Thymus (tissue), 14 donors: ENCODE measurements at places on chromosomes 5 and 9.
A peak's percentile ranks its signal among the peaks of the same experiment; 100 is the strongest.

DNA sequence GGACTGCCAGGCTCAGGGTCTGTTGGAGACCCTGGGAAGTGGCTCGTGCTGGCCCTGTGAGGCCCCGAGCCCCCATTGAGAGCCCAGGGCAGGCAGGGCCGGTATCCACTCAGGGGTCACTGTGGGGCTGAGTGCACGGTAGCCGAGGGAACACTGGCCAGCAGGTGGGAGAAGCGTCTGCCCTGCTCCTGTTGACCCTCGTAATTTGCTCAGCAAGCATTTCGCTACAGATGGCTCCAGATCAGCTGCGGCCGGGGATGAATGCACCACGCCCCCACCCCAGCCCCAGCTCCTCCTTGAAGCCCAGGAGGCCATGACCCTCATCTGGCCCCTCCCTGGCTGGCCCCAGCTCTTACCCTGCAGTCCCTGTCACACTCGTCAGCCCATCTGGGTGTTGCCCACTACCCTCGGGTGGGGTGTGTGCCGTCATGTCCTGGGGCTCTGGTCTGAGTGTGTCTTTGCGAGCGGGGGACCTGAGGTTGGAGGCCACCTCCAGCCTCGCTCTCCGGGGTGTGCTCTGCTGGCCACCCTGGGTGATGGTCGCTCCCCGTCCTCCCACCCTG is 6.1 kb upstream of the NRARP start:
- no peak for DNase-seq

GRCh38 chr9:99824378-99825171 is 2.9 kb downstream of the NR4A3 start:
- DNase-seq, result peak; percentile 57

- DNase-seq, result no peak
Observed at GRCh38 chr5:108696407-108696806, 51.3 kb upstream of the FER start.

GRCh38 chr5:138752951-138753793 is at the start of gene CTNNA1:
Gene CTNNA1, plus strand, starts transcription at chr5:138753425. Its CDS starts 28,500 bp downstream, at chr5:138781925.
- peak; percentile 29 for DNase-seq

DNA sequence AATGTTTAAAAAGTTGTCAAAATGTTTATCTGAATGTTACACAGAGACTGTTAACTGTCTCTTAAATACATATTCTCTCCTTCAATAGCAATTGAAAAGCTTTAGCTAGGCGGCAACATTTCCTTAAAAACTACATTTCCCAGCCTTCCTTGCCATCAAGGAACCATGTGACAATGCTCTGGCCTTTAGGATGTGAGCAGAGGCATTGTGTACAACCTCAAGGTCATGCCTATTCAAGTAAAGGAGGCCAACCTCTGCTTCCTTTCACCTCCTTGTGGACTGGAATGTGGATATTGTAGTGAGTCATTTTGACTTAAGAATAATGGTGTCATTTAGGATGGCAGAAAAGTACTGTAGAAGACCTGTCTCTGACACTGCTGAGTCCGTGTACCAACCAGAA is 23.7 kb upstream of the MROH2B start:
- DNase-seq, result no peak

DNA sequence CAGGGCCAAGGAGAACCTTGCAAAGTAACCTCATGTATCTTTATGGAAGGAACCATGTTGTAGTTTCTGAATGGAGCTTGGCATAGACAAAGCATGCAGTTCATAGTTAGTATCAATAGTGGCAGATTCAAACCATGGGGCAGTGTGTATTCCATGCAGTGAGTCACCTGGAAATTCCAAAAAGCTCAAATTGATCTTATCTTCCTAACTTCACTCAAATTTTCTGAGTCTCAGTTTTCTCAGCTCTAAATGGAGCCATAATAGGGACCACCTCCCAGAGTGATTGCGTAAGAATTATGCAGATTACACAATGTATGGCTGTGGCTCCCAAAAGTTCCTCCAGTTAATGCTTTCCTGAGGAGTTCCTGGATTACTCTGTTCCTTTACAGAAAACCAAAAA is 549.9 kb upstream of the KLF4 start:
- DNase-seq, result no peak

DNA sequence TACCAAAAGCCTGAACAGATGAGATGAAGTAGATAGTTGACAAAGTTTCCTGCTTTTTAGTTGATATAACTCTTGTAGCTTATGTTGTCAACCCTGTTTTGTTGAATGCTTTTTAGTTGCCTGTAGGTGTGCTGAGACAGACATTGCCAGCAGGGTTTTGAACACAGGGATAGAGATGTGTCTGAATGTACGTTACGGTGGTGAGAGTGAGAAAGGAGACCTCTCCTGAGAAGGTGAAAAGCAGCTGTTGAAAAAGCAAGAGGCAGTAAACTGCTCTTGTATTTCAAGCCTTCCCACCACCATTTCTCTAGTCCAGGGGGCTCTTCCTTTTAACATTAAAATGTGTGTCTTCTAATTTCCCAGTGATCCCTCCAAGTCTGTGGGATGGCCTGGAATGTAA is 14.7 kb downstream of the DNAJC21 start:
- DNase-seq, result no peak

DNA sequence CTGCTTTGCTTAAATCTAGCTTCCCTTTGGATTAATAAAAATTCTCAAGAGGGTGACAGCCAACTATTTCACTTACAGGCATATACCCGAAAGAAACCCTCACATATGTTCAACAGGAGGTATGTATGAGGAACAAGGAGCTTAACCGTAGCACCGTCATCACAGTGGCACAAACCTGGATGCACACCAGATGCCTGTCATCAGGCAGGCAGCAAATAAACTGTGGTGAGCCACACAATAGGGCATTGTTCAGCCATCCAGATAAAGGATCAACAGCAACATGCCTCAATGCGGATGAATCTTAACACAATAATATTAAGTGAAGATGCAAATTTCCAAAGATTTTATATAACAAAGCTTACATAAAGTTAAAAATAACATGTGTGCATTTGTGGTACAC is 5.5 kb upstream of the TNFSF15 start:
- no peak for DNase-seq

DNA sequence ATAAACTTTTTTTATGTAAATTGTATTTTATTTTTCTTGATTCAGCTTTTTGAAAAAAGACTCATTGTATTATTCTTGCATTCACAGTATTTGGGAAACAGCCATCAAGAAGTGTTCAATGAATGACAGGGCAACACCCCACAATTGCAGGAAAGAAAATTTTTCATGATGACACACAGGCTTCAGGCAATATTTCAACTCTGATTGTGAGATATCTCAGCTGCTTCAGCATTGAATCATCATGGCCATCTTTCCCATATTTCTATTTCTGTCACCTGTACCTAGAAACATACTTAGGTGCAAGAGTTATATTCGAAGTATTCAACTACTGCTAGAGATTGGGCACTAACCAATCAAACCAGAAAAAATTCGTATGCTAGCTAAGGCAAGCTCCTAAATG is 446.0 kb downstream of the ISL1 start:
- DNase-seq, result no peak

- DNase-seq, result no peak
Observed at GRCh38 chr5:150637245-150638052, 3.0 kb upstream of the SYNPO start.

GRCh38 chr5:148825716-148826052 is 727 bp upstream of the ADRB2 start:
- DNase-seq, result no peak

DNA sequence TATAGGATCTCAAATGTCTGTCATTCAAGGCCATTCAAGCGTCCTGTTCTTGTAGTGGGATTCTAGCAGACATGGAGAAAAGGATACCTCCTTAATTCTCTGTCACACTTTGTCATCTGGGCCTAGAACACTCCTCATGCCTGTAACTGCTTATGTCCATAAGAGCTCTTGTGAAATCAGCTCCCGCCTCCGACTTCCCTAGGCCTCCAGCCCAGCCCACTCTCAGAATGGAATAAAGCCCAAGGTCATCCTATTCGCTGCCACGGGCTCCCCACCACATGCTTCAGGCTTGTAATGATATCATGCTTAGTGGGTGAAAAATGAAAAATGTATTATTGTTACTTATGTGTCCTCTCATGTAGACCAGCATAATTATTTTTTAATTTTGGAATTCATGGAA is 632.5 kb downstream of the ISL1 start:
- DNase-seq, result no peak

DNA sequence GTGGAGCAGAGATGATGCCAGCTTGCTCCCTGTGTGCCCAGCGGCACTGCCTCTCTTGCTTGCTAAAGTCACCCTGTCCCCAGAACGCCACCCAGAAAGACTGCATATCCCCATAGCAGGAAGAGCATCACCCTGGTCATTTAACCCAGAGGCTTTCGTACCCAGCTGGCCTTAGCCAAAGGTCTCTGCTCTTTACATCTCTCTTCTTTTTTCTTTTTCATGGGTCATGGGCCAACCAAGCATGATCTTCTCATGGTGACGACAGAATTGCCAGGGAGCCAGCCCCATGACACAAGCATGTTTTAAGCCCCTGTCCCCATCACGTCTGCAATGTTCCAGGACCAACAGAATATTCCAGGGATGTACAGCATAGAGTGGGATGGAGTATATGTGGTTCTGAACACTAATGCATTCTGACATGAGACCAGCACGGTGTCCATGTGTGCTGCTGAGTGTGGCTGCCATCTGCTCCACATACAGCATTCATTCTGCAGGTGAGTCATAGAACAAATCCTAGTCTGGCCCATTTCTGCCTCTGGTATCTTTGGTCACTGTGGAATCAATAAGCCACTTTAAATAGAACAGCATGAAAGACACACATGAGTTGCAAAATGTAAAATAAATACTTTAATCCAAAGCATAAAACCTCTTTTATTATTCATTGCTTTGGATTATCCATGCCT is 203.0 kb downstream of the MED10 start:
- no peak for DNase-seq

GRCh38 chr9:127935765-127936221 is 1.9 kb downstream of the DPM2 start:
- DNase-seq, result no peak

DNA sequence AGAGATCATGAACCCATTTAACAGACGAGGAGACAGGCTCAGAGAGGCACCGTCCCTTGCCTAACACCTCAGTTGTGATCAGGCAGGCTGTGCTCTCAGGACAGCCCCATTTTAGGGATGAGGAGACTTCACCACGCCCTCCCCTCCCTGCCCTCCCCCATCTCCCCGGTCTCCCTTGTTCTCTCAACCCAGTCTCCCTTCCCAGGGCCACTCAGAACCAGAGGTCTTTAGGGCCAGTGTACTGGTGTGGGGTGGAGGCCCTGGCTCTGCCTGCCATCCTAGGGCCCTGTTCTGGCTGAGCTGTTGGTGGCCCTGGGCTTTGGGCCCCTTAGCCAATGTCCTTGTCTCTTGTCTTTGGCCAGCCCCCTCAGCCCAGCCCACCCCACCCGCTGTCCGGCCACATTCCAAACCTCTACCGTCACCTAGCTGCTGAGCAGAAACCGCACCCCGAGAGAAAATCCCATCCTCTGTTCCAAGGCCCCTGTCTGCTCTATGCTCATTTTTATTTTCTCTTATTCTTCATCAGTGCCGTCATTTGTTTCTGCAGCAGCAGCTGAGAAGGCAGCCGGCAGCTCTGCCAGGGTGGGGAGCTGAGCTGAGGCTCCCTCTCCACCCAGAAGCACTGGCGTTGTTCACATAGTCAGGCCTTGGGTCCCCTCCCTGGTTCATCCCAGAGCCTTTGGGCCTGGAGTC is 33.9 kb downstream of the OLFML2A start:
- no peak for DNase-seq

DNA sequence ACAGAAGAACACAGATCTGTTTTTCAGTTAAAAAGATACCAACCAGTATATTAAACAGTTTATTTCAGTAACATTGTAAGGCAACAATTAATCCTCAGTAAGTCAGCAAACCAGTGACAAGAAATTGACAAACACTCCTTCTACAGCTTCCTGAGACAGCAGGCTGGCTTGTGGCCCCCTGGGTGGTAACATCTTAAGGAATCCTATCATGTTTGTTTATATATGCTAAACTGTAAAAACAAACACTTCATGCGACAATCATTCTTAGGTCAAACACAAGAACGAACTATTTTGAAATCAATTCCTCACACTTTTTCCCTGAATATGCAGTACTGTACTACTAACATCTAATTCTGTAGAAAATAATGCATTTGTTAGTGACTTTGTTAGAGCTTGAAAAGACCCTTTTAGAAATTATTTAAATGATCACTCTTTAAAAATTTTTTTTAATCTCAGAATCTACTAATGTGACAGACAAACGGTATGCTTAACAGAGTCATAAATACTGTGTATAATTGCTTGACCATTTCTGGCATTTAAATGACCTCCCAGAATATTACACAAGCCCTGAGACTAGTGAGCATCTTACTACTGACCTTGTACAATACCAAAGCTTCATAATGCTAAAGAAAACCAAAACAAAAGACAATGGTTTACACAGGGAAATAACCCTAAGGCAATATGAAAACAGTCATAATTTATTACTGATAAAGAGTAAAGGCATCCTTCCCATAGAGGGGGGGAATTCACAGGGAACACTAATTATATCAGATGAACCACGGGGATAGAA is 48.2 kb downstream of the ERMP1 start:
- DNase-seq, result no peak

DNA sequence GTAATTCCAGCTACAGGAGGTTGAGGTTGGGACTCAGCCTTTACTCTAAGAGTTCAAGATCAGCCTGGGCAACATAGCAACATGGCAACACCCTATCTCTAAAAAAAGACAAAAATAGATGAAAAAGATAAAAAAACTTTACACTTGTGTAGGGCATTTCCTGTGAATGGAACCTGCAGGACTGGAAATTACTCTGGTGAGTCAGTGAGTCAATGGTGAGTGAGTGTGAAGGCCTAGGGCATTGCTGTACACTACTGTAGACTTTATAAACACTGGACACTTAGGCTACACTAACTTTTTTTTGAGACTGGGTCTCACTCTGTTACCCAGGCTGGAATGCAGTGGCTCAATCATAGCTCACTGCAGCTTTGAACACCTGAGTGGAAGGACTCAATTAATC is 19.5 kb upstream of the ARSI start:
- DNase-seq, result no peak

- DNase-seq, result no peak
Observed at GRCh38 chr5:57171816-57172465, 1.9 kb upstream of the GPBP1 start.
